RKO (cell line): ENCODE measurements at places on chromosomes 16 and 17.
A peak's percentile ranks its signal among the peaks of the same experiment; 100 is the strongest.

DNA sequence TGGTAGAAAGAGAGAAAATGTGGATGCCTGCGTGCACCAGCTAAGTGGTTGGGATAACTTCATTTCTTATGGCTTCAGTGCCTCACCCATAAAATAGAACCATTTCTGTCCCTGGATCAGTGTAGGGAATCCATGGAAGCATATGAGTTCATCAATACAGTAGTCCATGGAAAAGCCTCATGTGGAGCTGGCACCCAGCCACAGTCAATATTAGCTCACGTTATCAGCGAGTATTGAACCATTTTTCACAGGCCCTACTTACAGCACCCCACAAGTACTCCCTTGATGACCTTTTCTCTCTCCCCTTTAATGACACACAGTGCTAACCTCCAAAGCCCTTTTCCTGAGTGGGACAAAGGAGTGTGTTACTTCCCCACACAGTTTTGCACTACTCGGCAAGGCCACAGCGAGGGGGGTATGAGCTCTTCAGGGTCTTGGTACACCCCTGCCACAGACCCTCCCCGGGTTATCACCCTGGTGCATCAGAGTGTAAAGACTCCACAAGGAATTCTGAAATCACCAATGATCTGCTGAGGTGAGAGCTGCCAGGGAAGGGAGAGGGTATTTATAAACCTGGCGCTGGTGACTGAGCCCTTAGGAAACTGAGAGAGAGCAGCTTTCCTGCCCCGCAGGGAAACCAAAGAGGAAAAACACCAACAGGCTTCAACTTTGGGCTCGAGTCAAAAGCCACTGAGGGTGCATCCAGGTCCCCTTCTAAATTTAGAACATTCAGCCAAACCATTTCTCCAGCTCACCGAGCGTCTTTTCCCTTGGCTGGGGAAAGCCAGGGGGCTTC, 36.9 kb downstream of the DYNLRB2 start:
- no peak for DNase-seq

- no peak for DNase-seq
Measured at GRCh38 chr17:41527063-41528023, 765 bp downstream of the KRT19 start.

GRCh38 chr16:25258861-25259179, 1.2 kb upstream of the ZKSCAN2 start:
- no peak for DNase-seq

GRCh38 chr16:79645701-79646100, 45.2 kb upstream of the MAF start:
- no peak for DNase-seq

DNA sequence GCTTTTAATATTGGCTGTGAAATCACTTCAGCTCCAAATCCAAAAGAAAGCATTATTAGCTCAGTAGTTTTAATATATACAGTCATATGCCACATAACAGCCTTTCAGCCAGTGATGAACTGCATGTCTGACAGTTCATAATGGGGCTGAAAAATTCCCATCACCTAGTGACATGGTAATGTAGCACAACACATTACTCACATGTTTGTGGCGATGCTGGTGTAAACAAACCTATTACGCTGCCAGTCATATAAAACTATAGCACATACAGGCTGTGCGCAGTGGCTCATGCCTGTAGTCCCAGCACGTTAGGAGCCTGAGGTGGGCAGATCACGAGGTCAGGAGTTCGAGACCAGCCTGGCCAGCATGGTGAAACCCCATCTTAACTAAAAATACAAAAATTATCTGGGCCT, 92.2 kb downstream of the TUBD1 start:
- peak; percentile 29 for DNase-seq

GRCh38 chr17:51258756-51259563, 889 bp downstream of the MBTD1 start:
- DNase-seq: peak; percentile 29

DNA sequence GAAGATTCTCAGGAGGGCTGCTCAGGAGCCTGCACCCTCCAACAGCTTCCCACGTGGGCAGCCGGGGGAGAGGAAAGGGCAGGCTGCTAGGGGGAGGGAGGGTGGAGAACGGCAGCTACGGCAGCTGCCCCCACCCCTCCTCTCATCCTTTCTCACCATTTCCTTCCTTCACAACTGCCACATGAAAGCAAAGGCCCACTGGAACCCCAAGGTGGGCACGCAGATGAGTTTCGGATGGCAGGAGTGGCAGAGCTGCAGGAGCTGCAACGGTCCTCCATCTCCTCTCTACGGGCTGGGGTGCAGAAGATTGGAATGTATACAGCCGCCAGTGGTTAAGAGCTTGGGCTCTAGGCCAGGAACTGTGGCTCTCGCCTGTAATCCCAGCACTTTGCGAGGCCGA, 77.7 kb downstream of the GAS7 start:
- DNase-seq: no peak

- DNase-seq: peak; percentile 78
Measured at GRCh38 chr16:80027007-80027965, 426.7 kb upstream of the MAF start.

DNA sequence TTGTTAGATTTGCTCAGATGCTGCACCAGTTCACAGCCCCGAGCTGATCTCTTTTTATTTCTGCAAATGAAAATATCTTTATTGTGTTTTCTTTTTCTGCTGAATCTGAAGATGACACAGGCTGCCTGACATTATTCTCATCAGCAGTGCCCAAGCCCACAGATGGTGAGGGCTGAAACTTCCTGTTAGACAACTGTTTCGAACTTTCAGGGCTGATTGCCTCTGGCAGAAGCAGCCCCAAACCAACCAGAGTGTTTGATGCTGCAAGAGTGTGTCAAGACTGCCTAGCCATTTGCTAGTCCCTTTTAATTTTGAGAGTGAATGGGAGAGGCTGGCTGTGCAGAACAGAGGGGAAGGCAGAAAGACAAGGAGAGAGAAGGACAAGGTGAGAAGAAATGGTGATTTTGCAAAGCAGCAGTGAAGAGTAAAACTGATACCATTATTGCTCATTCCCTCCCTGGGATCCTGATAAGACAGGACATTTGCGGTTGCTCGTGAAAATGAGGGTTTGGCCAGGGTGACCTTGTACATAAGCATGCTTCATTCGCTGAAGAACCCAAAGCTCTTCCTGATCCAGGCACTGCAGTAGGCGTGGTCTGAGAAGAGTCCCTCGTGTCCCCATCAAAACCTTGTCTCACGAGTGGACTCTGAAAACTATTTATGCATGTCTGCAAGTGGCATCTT, 77.2 kb downstream of the TMEM114 start:
- DNase-seq: no peak

GRCh38 chr17:37766971-37767370, 22.1 kb upstream of the HNF1B start:
- no peak for DNase-seq

GRCh38 chr17:76272541-76273444, 7.6 kb downstream of the UBALD2 start:
- no peak for DNase-seq

DNA sequence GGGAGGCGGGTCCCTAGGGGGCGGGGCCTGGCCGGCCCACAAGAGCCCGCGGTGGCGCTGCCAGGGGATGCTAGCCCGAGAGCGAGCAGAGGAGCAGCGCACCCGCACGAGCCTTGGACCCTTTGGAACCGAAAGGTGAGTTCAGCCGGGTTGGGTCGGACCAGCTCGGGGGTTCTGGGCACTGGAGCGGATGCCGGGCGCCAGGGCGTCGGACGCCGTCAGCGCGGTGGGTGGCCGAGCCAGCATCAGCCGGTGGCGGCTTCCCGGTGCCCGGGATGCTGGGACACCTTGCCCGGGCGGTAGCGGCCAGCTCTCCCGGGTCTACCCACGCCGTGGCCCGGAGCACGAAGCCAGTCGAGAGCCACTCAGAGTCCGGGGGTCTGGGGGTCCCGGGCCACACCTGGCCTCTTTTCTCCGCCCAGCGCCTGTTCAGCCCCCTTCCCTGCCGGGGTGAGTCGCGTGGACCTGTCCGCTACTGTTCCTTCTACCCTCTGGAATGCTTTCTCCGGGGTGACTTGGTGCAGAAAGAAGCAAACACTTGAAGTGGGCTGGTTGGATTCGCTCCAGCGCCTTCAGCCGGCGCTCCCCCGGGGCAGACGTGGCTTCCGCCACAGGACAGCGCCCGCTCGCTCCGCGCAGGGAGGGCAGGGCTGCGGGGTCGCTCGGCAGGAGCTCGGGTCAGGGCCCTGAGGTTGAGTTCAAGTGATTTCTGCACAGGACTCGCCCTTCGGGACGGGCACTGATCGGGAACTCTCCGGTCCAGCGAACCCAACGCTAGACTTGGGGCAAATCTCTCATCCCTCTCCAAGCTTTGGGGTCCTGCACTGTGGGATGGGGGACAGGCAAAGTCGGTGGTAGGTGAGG, at the start of gene SCNN1G:
TSS of gene SCNN1G (plus strand) at position 67 of the 864 bp plus-strand sequence. CDS start 3,527 bp downstream, outside the sequence.
- DNase-seq: no peak

- no peak for DNase-seq
Measured at GRCh38 chr16:17802571-17802970, 331.8 kb upstream of the XYLT1 start.

DNA sequence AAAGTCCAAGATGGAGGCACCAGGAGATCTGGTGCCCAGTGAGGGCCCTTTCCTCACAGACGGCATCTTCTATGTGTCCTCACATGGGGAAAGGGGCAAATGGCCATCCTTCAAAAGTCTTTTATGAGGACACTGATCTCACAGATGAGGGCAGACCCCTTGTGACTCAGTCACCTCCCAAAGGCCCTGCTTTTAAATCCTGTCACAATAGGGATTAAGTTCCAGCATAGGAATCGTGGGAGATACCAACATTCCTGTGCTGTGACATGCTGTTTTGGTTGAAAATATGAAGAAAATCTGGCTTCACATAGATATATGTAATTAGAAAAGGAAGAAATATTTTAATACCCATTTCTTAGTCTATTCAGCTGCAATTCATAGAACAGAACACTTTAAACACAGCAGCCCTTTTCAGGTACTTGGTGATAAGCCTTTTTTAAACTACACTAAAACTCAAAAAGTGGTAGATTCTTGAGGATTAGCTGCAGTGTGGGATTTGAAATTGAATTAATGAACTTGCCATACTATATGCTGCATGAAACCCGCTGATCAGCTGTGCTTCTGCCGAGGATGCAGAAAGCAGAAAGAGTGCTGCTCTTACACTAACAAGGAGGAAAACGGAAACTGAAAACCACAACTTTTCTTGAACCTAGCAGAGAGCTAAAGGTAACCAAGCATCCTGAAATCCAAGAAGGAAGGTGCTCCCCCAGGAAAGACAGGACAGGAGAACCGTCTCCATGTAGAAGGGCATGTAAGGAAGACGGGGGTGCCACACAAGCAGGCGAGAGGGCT, 32.7 kb downstream of the VPS53 start:
- DNase-seq: no peak

DNA sequence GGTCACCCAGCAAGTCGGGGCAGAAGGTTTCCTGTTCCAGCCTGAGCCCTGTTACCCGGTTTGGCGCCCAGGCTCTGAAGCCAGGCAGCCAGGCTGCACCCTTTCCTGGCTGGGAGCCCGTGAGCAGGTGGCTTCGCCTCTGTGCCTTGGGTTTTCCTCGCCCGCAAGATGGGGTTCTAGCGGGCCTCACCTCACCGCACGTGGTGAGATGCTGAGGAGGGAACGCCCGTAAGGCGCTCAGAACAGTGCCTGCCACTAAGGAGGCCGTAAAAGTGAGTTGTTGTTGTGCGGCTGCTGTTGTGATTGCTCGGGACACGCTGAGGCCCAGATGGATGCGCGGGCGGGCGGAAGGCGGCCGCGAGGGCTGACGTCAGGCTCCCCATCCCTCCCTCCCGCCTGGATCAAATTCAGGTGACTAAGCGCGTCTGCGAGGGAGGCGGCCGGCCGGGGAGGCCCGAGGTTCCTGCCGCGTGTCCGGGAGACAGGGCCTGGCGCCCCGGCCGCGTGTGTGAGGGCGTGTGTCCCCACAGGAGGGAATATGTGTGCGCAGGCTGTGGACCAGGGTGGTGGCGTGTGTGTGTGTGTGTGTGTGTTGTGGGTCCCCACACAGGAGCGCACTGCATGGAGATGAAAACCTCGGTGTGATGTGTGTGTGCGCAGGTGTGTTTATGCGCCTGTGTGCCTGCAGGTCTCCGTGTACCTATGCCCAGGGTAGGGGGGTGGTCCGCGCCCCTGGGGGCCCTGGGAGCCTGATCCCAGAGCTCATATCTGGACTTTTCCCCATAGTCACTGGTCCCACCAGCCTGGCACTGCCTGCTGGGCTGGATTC, 4.3 kb downstream of the CAMKK1 start:
- DNase-seq: peak; percentile 96

DNA sequence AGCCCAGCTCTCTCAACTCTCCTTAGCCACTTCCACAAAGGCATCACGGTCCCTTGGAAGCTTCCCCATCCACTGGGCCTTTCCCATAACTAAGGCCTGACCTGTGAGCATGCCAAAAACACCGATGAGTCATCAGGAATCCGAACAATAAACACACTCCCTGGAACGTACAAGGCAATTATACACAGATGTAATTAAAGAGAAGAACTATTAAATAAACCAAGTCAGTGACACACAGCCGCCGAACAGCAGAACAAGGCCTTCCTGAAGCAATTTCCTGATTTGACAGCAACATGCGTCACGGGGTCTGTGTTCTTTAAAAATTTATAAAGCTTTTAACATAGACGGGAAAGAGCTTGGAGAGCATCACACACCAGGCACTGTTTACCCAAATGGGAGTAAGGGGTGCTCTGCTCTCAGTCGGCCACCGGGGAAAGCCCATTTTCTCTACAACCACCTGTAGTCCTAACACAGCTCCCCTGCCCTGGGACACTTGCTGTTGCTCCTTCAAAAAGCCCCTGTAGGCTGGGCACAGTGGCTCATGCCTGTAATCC, 29.4 kb downstream of the COG7 start:
- peak; percentile 46 for DNase-seq

DNA sequence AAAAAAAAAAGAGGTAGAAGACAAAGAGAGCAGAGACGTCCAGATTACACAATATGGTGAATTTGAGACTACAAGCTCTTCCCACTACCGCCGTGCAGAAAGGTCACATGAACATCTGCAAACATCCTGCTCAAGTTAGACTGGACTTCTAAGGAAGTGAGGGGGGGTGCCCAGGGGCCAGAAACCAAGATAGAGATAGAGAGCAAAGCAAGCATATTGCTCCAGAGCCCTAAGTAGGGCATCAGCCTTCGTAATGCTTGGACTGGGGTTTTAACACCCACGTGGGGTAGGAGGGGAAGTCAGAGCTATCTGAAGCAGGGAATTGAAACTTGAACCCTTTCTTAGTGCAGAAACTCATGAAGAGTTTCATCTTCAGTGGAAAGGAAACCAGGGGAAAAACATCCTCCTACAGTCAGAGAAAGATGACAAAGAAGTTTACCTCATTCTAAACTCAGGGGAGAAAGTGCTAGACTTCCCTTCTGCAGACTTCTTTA, 8.7 kb downstream of the CLEC19A start:
- no peak for DNase-seq

GRCh38 chr16:27222249-27223225, 19.2 kb downstream of the KDM8 start:
- DNase-seq: no peak

- DNase-seq: no peak
Measured at GRCh38 chr16:65406116-65406515, 284.3 kb upstream of the CDH11 start.
